Fibroblast of villous mesenchyme (primary cell): ENCODE measurements at places on chromosomes 3 and 15. TPM values are rescaled to one million over a fixed set of nuclear protein-coding genes. Genes with fewer than 3 reads are reported as not detected.

- peak; percentile 19 for DNase-seq
These were observed 99.8 kb downstream of the TRIM69 start for GRCh38 chr15:44836094-44836493.

DNA sequence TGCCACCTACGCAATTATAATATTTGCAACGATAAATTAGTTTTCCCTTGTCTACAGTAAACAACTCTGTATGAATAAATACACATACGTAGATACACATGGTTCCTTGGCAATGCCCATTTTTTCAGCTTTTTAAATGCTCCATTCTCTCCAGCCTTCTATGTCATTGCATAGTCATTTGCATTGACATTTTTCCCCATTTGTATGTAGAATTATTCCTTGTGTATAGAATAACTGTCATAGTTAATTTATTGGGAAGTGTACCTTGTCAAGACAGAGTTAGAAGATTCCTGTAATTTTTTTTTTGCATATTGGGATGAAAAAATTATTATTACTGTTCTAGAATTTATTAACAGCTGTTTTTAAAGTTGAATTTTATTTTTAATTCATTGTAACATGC lies 736.7 kb upstream of the DPPA4 start:
- no peak for DNase-seq

- no peak for DNase-seq
These were observed 836 bp upstream of the AKAP13 start for GRCh38 chr15:85379403-85380131.

- DNase-seq = peak; percentile 21
These were observed 50.2 kb upstream of the CCR4 start for GRCh38 chr3:32901005-32901932.

DNA sequence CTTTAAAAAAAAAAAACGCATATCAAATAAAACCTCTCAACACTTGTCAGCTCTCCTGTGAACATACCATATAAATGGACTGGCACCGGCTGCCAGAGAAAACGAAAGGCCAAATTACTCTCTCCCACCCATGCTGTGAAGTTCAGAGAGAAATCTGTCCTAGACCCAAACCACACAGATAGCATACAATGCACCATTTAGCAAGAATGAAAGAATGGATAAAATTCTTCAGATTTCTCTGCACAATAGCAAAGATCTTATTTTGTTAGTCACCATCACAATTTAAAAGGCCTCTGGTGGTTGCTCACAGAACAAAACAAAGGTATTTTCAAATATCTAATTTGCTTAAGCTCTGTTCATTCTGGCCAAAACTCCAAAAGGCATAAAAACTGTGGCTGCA lies 93.9 kb upstream of the BHLHE40 start:
- DNase-seq = no peak

DNA sequence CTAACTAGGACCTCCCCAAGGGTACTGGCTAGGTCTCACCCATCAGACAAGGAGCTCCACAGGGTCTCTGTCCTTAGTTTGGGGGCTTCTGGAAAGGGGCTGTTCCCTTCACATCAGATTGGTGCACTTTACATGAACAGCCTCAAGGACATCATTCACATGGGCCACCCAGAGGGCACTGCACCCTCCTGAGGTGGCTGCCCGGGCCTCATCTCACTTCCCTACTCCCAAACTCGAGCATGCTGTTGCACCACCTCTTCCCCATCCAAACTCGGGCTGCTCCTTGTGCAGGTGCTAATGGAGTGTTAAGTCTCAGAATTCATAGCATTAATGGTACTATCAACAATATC lies 48.1 kb downstream of the RAB11A start:
- no peak for DNase-seq

DNA sequence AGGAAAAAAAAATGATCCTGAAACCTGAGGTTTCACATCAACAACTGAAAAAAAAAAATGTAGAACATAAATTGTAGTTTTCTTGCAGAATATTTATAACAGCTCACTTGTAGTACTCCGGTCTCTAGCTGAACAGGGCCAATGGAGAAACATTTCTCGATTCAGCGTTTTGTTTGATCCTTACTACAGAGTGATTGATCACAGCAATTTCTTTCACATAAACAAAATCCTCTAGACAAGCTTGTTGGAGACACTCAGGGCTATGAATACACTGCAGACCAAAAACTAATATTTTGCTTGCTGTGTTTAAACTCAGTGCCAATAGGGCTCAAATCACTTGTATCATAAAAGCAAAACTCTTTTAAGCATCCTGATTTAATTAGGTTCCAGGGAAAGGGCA lies 127.0 kb upstream of the CNTN6 start:
- DNase-seq = no peak

GRCh38 chr3:115186351-115187148 lies 39.5 kb upstream of the ZBTB20 start:
- no peak for DNase-seq

DNA sequence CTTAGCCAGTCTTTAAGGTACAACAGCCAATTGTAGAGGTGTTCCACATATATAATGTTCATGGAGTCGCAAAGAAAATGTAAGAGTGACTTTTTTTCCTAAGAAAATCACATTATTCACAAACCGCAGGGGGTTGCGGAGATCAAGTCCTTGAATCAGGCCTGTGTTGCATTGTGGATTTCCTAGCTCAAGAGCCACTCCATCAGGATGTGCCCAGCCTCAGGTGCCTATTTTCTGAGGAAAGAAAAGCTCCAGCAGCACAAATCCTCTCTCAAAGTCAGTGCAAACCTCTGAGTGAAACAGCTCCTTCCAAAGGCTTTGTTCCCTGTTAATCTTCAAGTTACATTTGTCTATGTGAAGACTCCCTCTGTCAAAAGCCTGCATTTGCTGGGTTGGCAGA lies 349.4 kb downstream of the CLSTN2 start:
- DNase-seq = no peak

GRCh38 chr3:128929364-128929763 lies 49.9 kb downstream of the ACAD9 start:
- no peak for DNase-seq

- DNase-seq = no peak
These were observed 13.3 kb upstream of the PARL start for GRCh38 chr3:183898028-183898431.

GRCh38 chr3:189573004-189573403 lies 58.2 kb upstream of the TP63 start:
- DNase-seq = no peak

DNA sequence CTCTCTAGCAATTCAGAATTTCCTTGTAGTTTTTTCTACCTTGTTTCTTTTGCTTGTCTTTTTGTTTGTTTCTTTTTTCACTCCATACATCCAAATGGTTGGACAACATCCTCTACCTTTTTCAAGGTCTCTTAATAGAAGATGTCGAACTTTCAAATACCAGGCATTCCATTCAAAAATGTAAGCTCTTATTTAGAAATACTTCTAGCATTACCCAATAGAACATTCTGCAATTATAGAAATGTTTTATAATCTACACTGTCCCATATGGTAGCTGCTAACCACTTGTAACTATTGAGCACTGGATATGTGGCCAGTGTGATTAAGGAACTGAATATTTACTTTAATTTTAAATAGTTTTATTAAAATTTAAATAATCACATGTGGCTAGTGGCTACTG lies 196.2 kb upstream of the MRPL3 start:
- no peak for DNase-seq

GRCh38 chr3:147411815-147412241 lies 2.7 kb downstream of the ZIC1 start:
- DNase-seq = no peak

DNA sequence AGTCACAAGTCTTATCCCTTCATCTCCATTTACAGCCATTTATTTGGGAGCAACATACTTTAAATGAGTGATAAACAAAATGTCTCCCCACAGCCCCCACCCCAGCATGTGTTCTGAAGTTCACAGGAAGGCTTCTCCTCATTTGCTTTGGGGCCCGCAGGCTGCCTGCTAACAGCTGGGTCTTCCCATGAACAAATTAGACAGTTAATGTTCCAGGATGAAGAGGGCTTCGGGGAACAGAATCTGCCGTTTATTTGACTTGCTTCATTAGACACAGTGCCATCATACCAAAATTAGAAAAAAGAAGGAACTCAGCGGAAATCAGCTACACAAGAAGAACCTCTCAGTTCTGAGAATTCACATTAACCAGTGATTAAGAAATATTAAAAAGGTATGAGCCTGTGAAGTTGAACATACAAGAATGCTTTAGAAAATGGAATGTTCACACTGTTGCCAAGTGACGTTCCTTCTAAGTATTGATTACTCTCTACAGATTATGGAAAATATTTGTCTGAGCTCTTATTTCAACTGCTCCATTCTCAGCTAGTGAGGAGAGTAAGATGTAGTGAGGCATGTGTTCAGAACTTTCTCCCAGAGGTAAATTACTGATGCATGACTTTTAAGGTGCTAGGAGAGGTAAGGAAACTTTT lies 107.5 kb upstream of the THBS1 start:
- no peak for DNase-seq

- peak; percentile 76 for DNase-seq
These were observed 2.2 kb upstream of the DCAF1 start for GRCh38 chr3:51501833-51502561.

Gene C3orf20
- total RNA-seq = under 0.01 TPM in 1 of 2 replicates, not detected in the other

Gene CEP97
- total RNA-seq = 14.2 and 24.6 TPM in 2 replicates

Gene C3orf80
- total RNA-seq = 0.86 and 3.2 TPM in 2 replicates
